CD4-positive, alpha-beta memory T cell (primary cell): ENCODE measurements at places on chromosomes 11 and 22. TPM values are rescaled to one million over a fixed set of nuclear protein-coding genes. Genes with fewer than 3 reads are reported as not detected.
A peak's percentile ranks its signal among the peaks of the same experiment; 100 is the strongest.

Gene P2RY2
- not detected for polyA plus RNA-seq

GRCh38 chr11:102110761-102111010 is 439 bp downstream of the YAP1 start:
- peaks cover 11% of the 10 kb centered on the region for H3K27me3 ChIP-seq
- peak overlapping the region; percentile 55 for H3K4me3 ChIP-seq
- H3K36me3 ChIP-seq = no peaks in the 10 kb centered on the region
- peaks cover 12% of the 10 kb centered on the region for H3K4me1 ChIP-seq
- no peak for DNase-seq

DNA sequence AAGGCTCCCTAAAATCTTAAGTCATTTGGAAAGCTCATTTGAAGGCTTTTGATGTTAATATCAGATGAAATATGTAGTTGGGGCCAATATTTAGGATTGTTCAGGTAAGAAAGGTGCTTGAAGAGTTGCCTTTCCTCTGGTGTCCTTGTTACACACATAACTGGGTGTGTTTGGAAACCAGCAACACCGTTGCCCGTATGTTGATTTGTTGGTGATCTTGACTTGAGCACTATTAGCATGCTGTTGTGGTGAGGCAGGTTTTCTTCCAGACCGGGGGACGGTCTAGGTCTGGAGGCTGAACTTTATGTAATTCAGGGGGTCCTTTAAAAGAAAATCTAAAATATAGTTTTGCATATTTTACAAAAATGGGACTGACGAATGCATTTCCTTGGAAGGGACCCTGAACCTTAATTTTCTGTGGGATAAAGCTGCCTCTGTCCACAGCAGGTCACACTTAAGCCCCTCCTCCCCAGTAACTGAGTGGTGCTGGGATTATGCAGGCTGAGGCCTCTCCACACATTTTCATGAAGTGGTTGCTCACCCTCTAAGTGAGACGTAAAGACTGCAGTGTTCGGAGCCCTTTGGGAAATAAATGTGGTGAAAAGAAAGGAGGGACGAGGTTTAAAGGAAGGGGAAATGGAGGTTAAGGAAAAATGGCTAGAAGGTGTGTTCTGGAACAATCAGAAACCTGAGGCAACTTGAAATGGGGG is 1.8 kb downstream of the YWHAH start:
- H3K36me3 ChIP-seq = peaks cover 13% of the 10 kb centered on the region
- peak overlapping the region; percentile 77 for H3K27ac ChIP-seq
- peak overlapping the region; percentile 67 for H3K4me3 ChIP-seq
- peaks cover 48% of the 10 kb centered on the region for H3K4me1 ChIP-seq

GRCh38 chr11:134157451-134157850 is 66.3 kb downstream of the NCAPD3 start:
- DNase-seq = no peak
- no peaks in the 10 kb centered on the region for H3K27me3 ChIP-seq
- H3K4me1 ChIP-seq = no peaks in the 10 kb centered on the region
- no peak overlapping the region for H3K27ac ChIP-seq
- H3K36me3 ChIP-seq = peaks cover 69% of the 10 kb centered on the region

DNA sequence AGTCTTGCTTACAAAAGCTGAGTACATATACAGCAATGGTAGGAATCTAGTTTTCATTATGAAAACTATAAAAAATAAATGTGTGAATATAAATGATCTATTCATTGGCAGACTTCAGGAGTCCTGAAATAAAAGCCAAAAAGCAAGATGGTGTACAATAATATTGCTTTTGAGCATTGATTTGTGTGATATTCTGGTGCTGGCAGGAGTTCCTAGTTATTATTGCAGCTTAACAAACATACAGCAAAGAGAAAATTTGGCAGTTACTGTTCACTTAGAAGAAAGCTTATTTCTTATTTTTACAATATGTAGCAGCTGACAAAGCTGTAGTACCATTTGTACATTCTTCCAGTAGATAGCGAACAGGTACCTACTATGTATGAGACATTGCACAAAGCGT is 1518.9 kb upstream of the TENM4 start:
- H3K27ac ChIP-seq = no peak overlapping the region
- no peak overlapping the region for H3K4me3 ChIP-seq
- no peaks in the 10 kb centered on the region for H3K36me3 ChIP-seq

- no peaks in the 10 kb centered on the region for H3K27me3 ChIP-seq
- no peak overlapping the region for H3K27ac ChIP-seq
- DNase-seq = no peak
- no peaks in the 10 kb centered on the region for H3K4me1 ChIP-seq
- H3K4me3 ChIP-seq = no peak overlapping the region
Measured at GRCh38 chr11:82790723-82791484, 57.2 kb upstream of the FAM181B start.

GRCh38 chr11:1370186-1371025 is 19.3 kb upstream of the BRSK2 start:
- no peaks in the 10 kb centered on the region for H3K36me3 ChIP-seq
- no peaks in the 10 kb centered on the region for H3K27me3 ChIP-seq
- no peak overlapping the region for H3K4me3 ChIP-seq
- no peak for DNase-seq
- H3K27ac ChIP-seq = no peak overlapping the region
- H3K4me1 ChIP-seq = no peaks in the 10 kb centered on the region

DNA sequence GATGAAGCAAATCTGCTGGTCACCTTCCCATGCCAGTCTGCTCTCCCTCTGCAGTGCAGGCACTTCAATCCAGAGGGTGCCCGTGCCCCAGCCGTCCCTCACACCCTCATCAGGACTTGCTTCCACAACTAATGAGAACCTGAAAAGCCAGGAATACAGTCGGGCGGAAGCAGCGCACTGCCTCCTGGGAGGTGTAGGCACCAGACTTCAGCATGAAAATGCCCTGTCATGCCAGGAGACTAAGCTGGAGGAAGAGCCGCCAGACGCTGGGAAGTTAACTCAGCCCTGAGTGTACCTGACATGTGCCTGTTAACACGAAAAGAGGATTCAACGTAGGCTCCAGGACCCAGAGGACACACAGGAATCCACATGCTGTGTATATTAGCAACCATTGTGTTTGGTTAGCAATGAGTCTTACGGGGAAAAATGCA is 40.1 kb upstream of the FLI1 start:
- H3K4me3 ChIP-seq = no peak overlapping the region
- H3K36me3 ChIP-seq = no peaks in the 10 kb centered on the region
- DNase-seq = no peak
- H3K4me1 ChIP-seq = no peaks in the 10 kb centered on the region
- H3K27ac ChIP-seq = no peak overlapping the region
